HCT116 (cell line): ENCODE measurements at places on chromosomes 16 and 17.

DNA sequence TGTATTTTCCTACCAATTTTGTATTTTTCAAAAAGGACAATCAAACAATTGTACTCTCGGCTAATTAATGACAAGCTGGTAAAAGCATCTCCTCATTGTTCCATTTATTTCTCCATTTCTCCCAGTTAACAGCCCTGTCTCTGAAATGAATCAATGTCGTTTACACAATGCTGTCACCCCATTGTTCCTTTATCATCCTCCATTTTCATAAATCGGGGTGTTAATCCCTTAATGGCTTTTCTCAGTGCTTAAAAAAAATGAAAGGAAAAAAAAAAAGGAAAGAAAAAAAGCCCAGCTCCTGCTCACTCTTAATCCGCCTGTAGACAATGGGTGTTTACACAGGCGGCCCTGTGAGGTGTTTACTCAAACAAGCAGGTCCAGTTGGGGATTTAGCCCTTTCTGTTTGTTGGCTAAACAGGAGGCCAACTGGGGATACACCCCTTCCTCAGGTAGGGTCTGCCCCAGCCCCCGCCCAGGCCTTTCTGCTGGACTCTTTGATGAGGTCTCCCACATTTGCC lies 86.8 kb upstream of the SALL1 start:
- H3K27ac ChIP-seq: no peak overlapping the region
- no peaks in the 10 kb centered on the region for H3K4me1 ChIP-seq
- H3K4me3 ChIP-seq: no peak overlapping the region
- no peaks in the 10 kb centered on the region for H3K36me3 ChIP-seq
- H3K27me3 ChIP-seq: no peaks in the 10 kb centered on the region
- no peak for DNase-seq

GRCh38 chr17:45975640-45976295 lies 23.3 kb upstream of the STH start:
- no peak for DNase-seq
- no peaks in the 10 kb centered on the region for H3K4me1 ChIP-seq
- H3K36me3 ChIP-seq: no peaks in the 10 kb centered on the region
- H3K4me3 ChIP-seq: no peak overlapping the region
- H3K27ac ChIP-seq: no peak overlapping the region

- no peaks in the 10 kb centered on the region for H3K4me1 ChIP-seq
- no peak overlapping the region for H3K27ac ChIP-seq
- peaks cover 21% of the 10 kb centered on the region; the same call in 1 of the 2 replicates for H3K36me3 ChIP-seq
- H3K4me3 ChIP-seq: no peak overlapping the region
These were observed 134.7 kb downstream of the AATF start for GRCh38 chr17:37083456-37083855.

GRCh38 chr17:34347063-34347462 lies 9.2 kb upstream of the CCL13 start:
- H3K4me1 ChIP-seq: no peaks in the 10 kb centered on the region
- no peak for DNase-seq
- H3K27me3 ChIP-seq: no peaks in the 10 kb centered on the region; the same call in 1 of the 2 replicates
- no peak overlapping the region for H3K4me3 ChIP-seq

DNA sequence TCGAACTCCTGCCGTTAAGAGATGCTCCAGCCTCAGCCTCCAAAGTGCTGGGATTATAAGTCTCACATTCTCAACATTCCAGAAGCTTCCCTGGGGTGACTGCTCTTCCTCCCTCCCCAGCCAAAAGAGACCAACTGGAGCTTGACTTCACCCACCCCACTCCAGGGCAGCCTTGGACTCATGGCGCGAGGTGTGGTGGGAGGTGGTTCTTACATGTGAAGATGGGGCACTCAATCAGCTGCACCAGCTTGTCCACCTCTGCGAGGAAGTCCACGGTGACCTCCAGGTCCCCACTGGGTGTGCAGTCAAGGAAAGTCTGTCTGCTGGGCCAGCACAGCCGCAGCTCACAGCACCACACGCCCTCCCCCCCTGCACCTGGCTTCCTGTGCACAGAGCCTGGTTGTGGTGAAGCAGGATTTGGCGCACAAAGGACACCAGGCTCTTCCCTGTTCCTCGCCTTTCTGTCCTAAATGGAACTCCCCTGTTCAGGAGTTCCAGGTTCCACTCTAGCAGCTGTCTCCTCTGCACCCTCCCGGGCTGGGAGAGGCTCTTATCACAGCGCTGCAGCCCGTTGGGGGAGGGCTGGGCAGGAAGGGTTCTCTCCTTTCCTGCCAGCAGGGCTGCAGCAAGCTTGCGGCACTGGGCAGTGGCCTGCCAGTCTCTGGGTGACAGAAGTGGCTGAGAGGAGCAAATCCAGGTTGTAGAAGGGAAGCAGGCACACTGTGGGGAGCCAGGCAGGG lies 9.6 kb upstream of the MTSS2 start:
- 0 out of 2 replicates have a peak overlapping the region, but pooled peaks have one; percentile 38 for H3K27ac ChIP-seq
- no peaks in the 10 kb centered on the region for H3K36me3 ChIP-seq
- H3K4me3 ChIP-seq: no peak overlapping the region
- peaks cover 26% of the 10 kb centered on the region for H3K4me1 ChIP-seq
- DNase-seq: no peak
- H3K27me3 ChIP-seq: no peaks in the 10 kb centered on the region

GRCh38 chr17:68711858-68712257 lies 110.7 kb upstream of the FAM20A start:
- H3K27me3 ChIP-seq: no peaks in the 10 kb centered on the region
- no peaks in the 10 kb centered on the region for H3K36me3 ChIP-seq
- H3K27ac ChIP-seq: no peak overlapping the region
- H3K4me1 ChIP-seq: no peaks in the 10 kb centered on the region

DNA sequence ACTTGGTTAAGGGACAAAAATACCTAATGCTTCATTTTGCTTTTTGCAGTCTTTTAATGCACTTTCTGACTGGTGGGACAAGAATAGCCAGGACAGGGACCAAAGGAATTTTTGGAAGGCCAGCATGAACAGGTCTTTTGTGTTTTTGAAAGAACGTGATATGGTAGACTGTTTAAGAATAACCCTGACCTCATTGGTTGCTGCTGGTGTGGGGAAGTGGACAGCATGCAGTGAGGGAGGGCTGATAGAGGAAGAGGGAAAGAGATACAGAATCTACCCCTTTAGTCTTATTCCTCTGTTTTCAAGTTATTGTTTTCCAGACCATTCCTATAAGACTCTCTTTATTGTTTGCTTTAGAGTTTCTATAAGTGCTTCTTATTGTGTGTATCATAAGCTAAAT lies 816.2 kb downstream of the CDH11 start:
- no peak overlapping the region for H3K4me3 ChIP-seq
- no peaks in the 10 kb centered on the region for H3K36me3 ChIP-seq
- H3K27ac ChIP-seq: no peak overlapping the region
- DNase-seq: no peak
- no peaks in the 10 kb centered on the region for H3K27me3 ChIP-seq

DNA sequence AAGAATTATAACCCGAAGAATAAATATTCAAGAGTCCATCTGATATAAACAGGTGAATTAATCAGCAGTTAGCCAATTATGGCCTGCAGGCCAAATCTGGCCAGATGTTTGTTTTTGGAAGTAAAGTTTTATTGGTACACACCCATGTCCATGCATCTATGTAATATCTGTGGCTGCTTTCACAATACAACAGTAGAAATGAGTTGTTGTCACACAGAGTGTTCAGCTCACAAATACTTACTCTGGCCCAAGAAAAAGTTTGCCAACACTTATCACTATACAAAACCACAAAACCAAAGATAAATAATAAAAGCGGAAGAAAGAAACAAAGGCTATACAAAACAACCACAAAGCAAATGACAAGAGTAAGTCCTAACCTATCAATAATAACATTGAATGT lies 109.4 kb downstream of the CDYL2 start:
- no peaks in the 10 kb centered on the region for H3K27me3 ChIP-seq
- no peaks in the 10 kb centered on the region for H3K36me3 ChIP-seq
- no peak overlapping the region for H3K27ac ChIP-seq
- no peak for DNase-seq

- no peaks in the 10 kb centered on the region for H3K27me3 ChIP-seq
- H3K27ac ChIP-seq: no peak overlapping the region
- H3K4me1 ChIP-seq: no peaks in the 10 kb centered on the region
- no peaks in the 10 kb centered on the region for H3K36me3 ChIP-seq
- H3K4me3 ChIP-seq: no peak overlapping the region
- DNase-seq: peak; percentile 29
These were observed 383.1 kb downstream of the KCNJ2 start for GRCh38 chr17:70552230-70552981.

DNA sequence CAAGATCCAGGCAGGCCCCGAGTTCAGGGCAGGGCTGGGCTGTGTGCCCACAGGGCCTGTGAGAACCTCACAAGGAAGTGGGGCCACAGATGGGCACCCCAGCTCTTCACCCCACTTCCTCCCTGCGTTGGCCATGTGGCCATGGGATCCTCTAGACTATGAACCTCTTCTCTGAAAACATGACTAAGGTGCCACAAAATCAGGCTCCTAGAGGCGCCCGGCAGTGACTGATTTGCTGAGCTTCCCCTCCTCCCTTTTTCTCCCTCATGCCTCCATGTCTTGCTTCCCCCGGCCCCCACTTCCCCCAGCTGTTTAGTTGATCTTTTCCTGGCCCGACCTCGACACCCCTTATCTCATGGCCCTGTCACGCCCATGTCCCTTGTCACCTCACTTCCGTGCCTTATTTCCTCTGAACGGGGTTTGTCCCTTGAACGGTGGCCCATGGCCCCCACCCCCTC lies 87.1 kb downstream of the KCNJ12 start:
- no peak for DNase-seq
- no peaks in the 10 kb centered on the region for H3K4me1 ChIP-seq
- no peaks in the 10 kb centered on the region for H3K36me3 ChIP-seq

DNA sequence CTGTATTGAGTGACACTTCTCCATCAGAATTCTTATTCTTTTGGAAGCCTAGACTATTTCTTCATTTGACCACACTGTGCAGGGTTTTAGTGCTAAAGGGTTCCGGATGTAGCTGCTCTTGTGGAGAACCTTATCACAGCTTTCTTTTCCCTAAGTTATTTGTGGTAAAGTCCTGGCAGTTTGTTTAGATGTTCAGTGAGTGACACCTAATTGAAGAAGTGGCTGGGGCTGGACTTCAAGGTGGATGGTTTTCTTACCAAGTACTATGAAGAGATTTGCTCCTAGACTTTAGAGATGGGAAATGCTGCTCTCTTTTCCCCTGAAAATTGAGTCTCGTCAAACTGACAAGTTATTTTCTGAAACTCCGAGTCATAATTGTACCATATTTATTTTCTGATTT lies 144.0 kb upstream of the TBX2 start:
- H3K27ac ChIP-seq: no peak overlapping the region
- H3K4me3 ChIP-seq: no peak overlapping the region
- H3K4me1 ChIP-seq: peaks cover 5% of the 10 kb centered on the region
- H3K36me3 ChIP-seq: no peaks in the 10 kb centered on the region
- peaks cover 7% of the 10 kb centered on the region; the same call in 1 of the 2 replicates for H3K27me3 ChIP-seq
- DNase-seq: no peak

DNA sequence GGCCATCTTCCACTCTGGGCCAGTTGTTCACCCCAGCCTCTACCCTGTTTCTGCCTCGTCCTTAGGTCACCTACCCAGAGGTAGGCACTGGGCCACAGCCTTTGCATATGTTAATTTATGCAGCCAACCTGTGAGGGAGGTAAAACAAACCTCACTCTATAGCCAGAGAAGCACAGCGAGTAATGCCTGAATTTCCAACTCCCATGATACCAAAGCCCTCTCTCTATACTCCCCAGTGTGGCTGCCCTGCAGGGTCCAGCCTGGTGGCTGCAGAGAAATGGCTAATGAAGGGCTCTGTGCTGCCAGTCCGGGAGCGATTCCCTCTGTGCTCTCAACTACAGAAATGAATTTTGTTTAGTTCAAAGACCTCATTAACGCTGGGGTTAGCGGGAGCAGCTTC lies 397.0 kb upstream of the CCL2 start:
- no peaks in the 10 kb centered on the region for H3K27me3 ChIP-seq
- no peak overlapping the region for H3K27ac ChIP-seq
- no peak for DNase-seq
- no peak overlapping the region for H3K4me3 ChIP-seq
- no peaks in the 10 kb centered on the region for H3K36me3 ChIP-seq

DNA sequence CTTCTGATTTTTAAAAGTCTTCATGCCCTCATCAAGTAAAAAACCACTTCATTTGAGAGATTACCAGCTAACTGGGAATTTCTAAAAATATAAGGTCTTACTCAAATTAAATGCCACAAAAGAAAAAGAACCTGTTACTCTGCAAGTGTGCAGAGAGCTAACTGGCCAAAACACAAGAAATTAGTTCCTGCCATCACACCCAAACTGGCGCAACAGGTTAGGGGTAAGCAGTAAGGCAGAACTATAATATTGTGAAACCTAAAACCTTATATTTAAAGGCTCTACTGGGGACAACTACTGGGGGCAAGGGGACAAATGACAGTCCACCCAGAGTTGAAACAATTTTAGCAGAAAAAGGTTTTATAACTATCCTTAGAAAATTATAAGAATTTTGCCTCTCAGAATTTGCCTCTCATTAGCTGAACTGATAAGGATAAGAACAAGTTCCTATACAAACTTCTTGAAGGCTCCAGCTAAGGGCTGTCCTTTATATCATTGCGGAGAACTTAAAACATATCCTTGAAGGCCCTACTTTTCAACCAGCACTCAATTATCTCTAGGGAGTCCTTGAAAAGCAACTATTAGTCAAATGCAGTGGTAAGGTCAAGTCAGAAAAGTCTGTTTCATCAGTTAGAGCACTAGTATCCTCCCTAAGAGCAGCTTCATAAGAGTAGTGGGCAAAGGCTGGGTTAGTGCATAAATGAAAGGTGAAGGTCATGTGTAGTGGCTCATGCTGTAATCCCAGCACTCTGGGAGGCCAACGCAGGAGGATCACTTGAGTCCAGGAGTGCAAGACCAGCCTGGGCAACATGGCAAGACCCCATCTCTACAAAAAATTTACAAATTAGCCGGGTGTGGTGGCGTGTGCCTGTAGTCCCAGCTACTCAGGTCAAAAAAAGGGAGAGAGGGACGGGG lies 31.5 kb downstream of the SMURF2 start:
- peaks cover 75% of the 10 kb centered on the region for H3K4me1 ChIP-seq
- H3K36me3 ChIP-seq: no peaks in the 10 kb centered on the region
- H3K27me3 ChIP-seq: no peaks in the 10 kb centered on the region
- H3K27ac ChIP-seq: no peak overlapping the region
- no peak overlapping the region for H3K4me3 ChIP-seq
